RWPE2 (cell line): ENCODE measurements at places on chromosomes 4 and X.

DNA sequence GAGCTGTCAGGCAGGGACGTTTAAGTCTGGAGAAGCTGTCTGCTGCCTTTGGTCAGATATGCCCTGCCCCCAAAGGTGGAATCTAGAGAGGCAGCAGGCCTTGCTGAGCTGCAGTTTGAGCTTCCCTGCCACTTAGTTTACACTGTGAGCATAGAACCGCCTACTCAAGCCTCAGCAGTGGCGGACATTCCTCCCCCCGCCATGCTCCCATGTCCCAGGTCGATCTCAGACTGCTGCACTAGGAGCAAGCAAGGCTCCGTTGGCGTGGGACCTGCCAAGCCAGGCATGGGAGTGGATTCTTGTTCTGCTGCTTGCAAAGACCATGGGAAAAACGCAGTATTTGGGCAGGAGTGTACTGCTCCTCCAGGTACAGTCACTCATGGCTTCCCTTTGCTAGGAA is 24.3 kb downstream of the PLK4 start:
- no peak for DNase-seq
- H3K27ac ChIP-seq = no peak overlapping the region
- no peak overlapping the region for H3K4me3 ChIP-seq
- H3K36me3 ChIP-seq = no peaks in the 10 kb centered on the region
- H3K27me3 ChIP-seq = no peaks in the 10 kb centered on the region

DNA sequence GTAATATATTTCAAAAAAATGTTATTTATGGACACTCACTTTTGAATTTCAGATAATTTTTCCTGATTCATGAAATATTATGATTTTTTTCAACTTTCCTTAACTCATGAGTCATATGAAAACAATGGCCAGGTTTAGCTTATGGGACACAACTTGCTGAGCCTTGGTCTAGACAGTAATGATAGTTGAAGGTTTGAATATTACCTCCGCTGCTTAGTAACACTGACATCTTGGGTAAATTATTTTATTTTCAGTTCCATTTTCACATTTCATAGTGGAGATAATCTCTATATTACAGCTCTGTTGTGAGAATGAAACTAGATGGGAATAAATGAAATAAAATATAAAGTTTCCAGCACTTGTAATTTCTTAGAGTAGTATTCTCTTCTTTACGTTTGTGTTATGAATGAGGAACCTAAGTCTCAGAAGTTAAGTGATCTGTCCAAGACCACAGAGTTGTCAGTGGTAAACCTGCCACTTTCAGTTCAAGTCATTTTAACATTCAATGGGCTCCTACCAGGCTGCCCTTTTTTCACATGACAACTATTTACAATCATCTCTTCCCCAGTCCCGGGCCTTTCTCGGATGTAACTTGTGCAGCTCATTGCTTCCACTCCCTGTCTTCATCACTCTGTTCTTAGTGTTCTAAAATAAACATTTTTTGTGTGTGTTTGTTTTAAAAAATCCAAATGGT is 46.8 kb upstream of the GC start:
- no peak for DNase-seq
- no peaks in the 10 kb centered on the region for H3K27me3 ChIP-seq
- H3K27ac ChIP-seq = no peak overlapping the region
- H3K4me1 ChIP-seq = no peaks in the 10 kb centered on the region
- H3K4me3 ChIP-seq = no peak overlapping the region
- H3K36me3 ChIP-seq = no peaks in the 10 kb centered on the region

DNA sequence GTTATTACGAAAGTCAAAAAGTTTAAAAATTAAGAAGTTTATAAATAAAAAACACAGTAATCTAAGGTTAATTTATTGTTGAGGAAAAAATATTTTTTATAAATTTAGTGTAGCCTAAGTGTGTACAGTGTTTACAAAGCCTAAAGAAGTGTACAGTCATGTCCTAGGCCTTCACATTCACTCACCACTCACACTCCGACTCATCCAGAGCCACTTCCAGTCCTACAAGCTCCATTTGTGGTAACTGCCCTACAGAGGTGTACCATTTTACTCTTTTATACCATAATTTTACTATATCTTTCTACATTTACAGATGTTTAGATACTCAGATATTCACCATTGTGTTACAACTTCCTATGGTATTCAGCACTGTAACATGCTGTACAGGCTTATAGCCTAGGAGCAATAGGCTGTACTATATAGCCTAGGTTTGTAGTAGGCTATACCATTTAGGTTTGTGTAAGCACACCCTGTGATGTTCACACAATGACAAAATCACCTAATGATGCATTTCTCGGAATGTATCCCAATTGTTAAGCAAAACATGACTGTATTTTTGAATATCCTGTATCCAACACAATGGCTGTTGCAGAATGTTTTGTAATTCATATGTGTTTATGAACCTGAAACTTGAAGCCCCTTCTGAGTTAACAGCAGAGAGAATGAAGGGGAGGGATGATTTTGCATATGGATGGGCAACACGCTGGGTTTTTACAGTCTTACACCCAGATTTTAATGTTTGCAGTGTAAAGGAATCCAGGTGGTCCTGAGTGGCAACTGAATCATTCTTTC is 3.1 kb downstream of the PPBP start:
- H3K27ac ChIP-seq = no peak overlapping the region
- H3K36me3 ChIP-seq = no peaks in the 10 kb centered on the region
- no peak overlapping the region for H3K4me3 ChIP-seq
- no peaks in the 10 kb centered on the region for H3K27me3 ChIP-seq
- DNase-seq = no peak

DNA sequence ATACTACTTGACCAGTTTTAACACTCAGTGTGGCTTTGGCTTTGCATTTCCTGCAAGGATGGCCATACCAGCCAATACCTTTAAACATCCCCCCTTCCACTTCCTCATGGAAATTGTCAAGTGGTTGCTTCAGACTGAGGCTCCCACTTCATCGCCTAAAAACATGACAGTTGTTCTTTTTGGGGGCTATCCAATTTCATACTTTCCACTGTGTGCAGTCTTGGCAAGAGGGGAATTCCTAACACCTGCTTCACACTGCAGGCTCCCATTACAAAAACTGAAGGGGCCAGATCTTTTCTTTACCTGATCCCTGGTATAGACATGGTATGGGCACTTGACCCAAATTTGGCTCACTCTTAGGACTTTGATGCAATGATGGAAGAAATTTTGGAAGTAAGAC is 28.5 kb upstream of the TSR2 start:
- H3K27me3 ChIP-seq = no peaks in the 10 kb centered on the region
- no peak overlapping the region for H3K27ac ChIP-seq
- H3K4me1 ChIP-seq = no peaks in the 10 kb centered on the region
- H3K36me3 ChIP-seq = no peaks in the 10 kb centered on the region
- H3K4me3 ChIP-seq = no peak overlapping the region

GRCh38 chr4:1842993-1843448 is 12.9 kb downstream of the LETM1 start:
- H3K27ac ChIP-seq = no peak overlapping the region
- H3K4me1 ChIP-seq = no peaks in the 10 kb centered on the region

GRCh38 chrX:139936259-139936658 is 3.4 kb upstream of the ATP11C start:
- no peaks in the 10 kb centered on the region for H3K36me3 ChIP-seq
- no peaks in the 10 kb centered on the region for H3K27me3 ChIP-seq

- peak overlapping the region; percentile 87 for H3K4me3 ChIP-seq
- H3K36me3 ChIP-seq = no peaks in the 10 kb centered on the region
- H3K27me3 ChIP-seq = no peaks in the 10 kb centered on the region
- no peaks in the 10 kb centered on the region for H3K4me1 ChIP-seq
These were observed 1.5 kb upstream of the BCOR start for GRCh38 chrX:40099055-40099958.
